H9 (cell line): ENCODE measurements at places on chromosomes 16 and 17.

DNA sequence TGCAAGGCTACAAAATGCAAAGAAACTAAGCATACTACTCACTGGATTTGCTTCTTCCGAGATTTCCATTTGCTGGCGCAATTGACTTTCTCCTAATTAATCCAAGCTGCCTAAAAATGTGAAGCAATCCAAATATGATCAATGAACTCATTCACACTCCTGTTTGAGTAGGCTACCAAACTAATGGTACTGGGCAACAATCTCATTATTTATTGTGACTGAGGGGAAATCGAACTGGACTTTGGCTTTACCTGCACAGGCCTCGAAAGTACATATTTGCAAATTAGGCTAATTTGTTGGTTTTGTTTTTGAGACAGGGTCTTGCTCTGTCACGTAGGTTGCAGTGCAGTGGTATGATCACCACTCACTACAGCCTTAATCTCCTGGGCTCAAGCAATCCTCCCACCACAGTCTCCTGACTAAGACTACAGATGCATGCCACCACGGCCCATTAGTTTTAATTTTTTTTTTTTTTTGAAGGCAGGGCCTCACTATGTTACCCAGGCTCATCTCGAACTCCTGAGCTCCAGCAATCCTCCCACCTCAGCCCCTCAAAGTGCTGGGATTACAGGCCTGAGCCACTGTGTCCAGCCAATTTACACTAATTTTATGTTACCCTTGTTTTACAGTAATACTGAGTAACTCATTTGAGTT lies 2.6 kb downstream of the ERI2 start:
- DNase-seq: no peak

DNA sequence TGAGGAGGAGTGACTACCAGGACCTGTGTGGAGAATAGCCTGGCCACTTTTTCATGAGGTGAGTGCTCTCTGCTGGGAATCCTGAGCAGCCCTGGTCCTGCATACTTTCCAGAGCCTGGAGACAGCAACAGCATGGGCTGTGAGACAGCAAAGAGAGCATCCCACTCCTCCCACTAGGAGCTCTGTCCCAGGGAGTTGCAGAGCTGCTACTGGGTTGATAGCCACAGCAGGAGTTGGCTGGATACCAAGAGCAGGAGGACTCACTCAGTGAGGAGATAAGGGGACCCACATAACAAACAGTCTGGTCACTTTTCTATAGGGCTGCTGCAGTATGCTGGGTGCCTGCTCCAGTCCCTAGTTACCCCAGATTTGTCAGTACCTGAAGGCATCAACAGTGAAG lies 439.3 kb upstream of the CDH8 start:
- DNase-seq: no peak

DNA sequence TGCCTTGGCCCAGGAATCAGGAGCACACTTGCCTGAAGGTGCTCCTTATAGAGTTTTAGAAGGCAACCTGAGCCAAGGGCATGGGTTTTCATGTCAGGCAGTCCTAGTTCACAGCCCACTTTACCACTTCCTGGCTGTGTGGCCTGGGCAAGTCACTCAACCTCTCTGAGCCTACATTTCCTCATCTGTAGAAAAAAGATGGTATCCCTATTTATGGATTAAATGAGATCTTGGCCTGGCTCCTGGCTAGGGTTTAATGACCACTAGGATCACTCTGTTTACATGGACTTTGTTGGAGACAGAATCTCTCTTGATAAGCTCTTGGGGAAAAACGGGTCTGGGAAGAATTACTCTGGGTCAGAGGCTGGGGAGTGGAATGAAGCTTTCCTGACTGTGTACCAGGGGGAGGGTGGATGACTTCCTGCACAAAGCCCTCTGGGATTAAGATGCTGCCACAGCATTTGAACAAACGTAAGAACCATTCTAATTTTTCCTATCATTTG lies 2.3 kb downstream of the MT2A start:
- DNase-seq: no peak

DNA sequence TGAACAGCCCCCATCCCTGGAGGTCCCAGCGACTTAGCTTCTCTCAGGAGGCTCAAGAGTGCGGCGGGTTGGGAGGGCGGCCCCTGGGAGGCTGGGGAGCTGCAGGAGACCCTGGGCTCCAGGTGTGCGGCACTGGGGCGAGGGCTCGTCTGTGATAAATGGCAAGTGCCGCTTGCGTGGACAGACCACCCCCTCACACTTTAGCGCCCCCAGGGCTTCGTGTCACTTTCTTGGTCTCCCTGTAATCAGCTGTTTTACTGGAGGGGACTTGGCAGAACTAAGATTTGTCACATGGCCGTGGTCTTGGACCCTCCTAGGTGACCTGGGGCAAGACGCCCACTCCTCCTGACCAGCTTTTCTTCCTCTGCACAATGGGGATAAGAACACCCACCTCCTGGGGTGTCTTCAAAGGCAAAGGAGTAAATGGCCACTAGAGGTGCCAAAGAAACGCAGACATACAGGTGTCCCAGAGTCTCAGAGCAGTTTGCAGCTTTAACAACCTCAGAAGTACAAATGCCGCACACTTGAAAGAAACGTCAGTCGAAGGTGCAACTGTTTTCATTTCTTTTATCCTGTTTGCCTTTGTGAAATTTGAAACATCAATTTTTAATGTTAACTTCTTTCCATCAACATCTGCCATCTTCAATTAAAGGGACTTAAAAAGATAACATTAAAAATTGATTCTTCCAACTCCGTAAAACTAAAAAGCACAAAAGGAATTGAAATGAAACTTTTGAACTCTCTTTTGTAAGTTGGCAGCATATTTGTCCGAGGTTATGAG lies 946 bp downstream of the OSGIN1 start:
- DNase-seq: no peak

- DNase-seq: no peak
Observed at GRCh38 chr17:47726796-47727703, 6.0 kb upstream of the TBX21 start.

DNA sequence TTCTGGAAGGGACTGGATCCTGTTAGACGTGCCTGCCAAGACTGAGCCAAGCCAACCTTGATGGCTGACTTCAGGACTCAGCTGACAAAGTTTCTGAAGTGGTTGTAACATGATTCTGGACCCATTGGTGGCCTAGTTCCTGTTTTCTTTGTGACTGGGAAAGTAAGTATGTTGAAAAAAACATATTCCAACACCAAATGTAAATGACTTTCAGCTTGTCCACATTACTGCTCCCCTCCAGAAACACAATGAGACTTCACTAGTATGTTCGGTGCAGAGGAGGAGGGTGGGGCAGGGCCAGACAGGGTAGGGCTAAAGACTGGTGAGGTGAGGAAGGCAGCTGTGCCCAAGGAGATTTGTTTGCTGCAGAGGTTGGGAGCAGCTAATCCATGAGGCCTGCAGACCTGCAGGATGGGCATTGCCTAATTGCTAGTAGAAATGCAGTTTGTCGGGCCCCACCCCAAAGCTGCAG lies 26.4 kb downstream of the NMT1 start:
- no peak for DNase-seq

- no peak for DNase-seq
Observed at GRCh38 chr17:78774956-78775571, 7.0 kb downstream of the CYTH1 start.

DNA sequence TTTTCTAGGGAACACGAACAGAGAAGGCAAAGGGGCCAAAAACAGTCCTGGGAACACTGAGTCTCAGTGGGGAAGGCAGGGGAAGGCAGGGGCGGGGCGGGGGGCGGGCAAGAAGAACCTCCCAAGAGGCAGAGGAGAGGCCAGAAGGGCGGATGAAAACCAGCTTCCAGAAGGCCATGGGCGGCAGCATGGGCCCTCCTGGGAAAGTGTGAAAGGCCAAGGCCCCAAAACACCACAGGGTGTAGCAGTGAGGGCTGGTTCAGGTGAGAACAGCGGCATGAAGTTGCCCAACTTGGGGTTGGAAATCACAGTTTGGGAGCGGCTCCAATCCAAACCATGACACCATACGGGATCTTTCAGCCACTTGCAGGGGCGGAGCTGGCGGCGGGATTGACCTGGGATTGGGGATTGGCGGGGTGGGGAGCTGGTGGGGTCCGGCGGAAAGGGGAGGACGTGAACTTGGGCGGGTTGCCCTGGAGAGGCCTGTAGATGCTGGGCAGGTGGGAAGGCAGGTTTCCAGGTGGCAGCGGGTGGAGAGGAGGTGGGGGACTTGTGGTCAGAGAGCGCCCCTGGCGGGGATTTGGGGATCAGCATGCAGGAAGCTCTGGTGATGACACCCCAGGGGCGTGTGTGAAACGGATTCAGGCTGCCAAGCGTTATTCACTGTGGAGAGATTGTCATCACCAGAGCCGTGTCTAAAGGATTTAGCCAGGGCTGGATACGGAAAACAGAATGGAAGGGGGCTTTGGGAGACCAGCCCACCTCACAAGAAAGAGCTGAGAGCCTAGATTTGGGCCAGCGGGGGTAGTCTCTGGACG lies 80.9 kb downstream of the ARHGAP23 start:
- peak; percentile 99 for DNase-seq

- DNase-seq: no peak
Observed at GRCh38 chr17:36094746-36095145, 4.8 kb upstream of the CCL3 start.

DNA sequence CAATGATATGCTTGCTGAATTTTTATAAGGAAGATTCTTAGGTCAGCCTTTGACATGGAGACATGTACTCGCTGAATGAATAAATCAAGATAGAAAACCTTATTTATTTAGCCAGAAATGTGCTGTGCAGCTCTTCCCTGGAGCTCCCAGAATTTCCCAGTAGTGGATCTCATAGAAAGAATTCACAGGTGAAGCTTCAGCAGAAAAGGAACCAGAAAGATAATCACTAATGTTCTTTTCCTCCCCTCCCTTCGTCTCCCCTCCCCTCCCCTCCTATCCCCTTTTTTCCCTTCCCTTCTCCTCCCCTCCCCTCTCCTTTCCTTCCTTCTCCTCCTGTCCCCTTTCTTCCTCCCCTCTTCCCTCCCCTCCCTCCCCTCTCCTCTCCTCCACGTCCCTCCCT lies 158.2 kb downstream of the MAP2K6 start:
- no peak for DNase-seq

GRCh38 chr16:73192232-73192894 lies 144.4 kb upstream of the ZFHX3 start:
- no peak for DNase-seq

- DNase-seq: peak; percentile 30
Observed at GRCh38 chr17:28897769-28898526, 415 bp upstream of the FLOT2 start.
